ENCODE measurements at places on chromosomes 4 and X. TPM values are rescaled to one million over a fixed set of nuclear protein-coding genes. Genes with fewer than 3 reads are reported as not detected.

The MAOB gene
- 0.13 TPM for total RNA-seq

The TMPRSS11F gene
- total RNA-seq: not detected

The CNKSR2 gene
- 2.9 TPM for total RNA-seq

The DCUN1D4 gene
- total RNA-seq: 41.0 TPM

The ELF2 gene
- total RNA-seq: 40.0 TPM

The ATP1B4 gene
- total RNA-seq: not detected

The CT45A10 gene
- not detected for total RNA-seq

The SLC10A6 gene
- total RNA-seq: not detected

The FAM149A gene
- 13.9 TPM for total RNA-seq

The CSAG2 gene
- not detected for total RNA-seq

The PPID gene
- total RNA-seq: 26.6 TPM

The POU4F2 gene
- total RNA-seq: not detected

The CCDC120 gene
- total RNA-seq: 0.25 TPM

The ATOH1 gene
- total RNA-seq: not detected

Measured in aortic smooth muscle cell (primary cell).